ENCODE measurements at places on chromosomes 5 and 9.
A peak's percentile ranks its signal among the peaks of the same experiment; 100 is the strongest.

GRCh38 chr9:113619491-113620376 is 156.2 kb downstream of the RGS3 start:
- DNase-seq, result peak; percentile 71

GRCh38 chr5:89901983-89902382 is 507.6 kb downstream of the CETN3 start:
- DNase-seq, result peak; percentile 76

DNA sequence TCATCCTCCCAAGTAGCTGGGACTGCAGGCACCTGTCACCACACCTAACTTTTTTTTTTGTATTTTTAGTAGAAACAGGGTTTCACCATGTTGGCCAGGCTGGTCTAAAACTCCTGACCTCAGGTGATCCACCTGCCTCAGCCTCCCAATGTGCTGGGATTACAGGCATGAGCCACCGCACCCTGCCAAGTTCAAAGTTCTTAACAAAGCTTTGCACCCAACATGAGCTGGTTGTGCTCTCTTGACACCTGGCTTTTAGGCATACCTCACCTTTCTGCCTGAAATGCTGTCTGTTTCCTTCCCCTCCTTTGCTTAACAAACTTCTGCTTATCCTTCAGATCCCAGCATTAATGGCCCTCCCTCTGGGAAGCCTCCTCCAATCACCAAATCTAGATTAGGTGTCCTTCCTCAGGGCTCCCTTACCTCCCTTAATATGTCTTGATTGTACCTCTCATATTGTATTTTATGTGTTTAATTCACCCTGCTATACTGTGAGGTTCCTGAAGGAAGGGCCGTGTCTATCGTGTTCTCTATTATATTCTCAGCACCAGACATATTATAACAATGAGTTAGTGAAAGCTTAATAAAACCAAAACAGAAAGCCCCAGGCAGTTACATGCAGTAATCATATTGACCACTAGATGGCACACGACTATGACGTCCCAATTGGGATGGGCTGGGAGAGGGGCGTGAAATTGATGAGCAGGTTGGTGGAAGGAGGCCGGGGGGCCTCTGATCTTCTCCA is 62.9 kb upstream of the PPARGC1B start:
- DNase-seq, result no peak

GRCh38 chr9:98164912-98165311 is 27.5 kb downstream of the CORO2A start:
- no peak for DNase-seq

DNA sequence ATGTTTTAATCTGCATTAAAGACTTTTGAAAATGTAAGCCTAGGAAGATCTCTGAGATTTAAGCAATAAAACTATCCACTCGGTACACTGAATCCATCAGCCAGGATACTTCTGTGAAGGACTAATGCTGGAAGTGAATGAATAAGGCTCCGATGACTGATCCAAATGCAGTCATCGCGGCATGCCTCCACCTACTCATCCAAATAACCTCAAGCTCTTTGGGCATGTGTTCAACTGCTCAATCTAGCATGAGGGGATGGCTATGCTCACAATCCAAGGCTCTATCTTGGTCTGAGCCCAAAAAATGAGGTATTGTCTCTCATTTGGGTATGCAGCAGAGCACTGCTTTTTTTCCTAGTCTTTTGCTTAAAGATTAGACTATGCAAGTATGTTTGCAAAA is 19.2 kb downstream of the MARCHF3 start:
- no peak for DNase-seq

- no peak for DNase-seq
These were observed 118.3 kb downstream of the SLC1A3 start for GRCh38 chr5:36724467-36725332.

DNA sequence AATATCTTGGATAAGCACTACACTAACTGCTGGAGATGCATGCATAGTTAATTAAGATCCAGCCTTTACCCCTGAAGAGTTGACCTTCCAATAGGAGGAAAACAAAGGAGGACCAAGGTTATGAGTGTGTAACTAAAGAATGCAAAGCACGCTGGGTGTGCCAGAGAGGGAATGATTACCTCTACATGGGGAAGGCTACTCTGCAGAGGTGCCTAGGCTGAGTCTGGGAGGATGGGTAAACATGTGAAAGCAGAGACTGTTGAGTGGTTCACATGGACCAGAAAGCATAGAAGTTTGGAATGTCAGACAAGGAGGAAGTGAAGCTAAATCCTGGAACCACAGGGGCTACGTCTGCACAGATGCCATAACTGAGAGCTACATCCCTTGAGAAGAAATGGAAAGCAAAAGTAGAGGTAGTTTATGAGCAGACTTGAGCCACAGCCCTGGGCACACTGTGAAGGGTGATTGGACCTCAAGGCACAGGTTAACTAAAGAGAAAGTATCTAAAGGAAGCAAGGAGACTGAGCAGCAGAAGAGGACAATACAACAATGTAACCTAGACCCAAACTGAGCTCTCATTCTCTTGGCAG is 176.2 kb downstream of the DENND1A start:
- DNase-seq, result no peak

DNA sequence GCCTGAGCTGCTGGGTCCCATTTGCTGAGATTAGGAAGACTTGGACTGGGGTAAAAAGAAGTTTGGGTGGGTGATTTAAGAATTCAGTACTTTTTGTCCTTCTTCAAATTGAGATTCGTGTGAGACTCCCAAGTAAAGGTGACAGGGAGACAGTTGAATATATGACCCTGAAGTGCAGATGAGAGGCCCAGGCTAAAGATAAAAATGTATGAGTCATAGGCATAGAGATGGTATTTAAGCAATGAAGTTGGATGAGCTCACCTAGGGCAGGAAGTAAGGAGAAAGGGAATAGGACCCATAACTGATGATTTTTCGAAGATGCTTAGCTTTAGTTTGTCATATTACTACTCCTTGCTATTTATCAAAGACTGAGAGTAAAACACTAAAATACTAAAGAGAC is 255.9 kb upstream of the ADRA1B start:
- no peak for DNase-seq

GRCh38 chr5:157506981-157507780 is 47.2 kb downstream of the NIPAL4 start:
- no peak for DNase-seq

GRCh38 chr5:168553377-168554130 is 24.4 kb downstream of the FBLL1 start:
- no peak for DNase-seq

GRCh38 chr9:118567861-118568260 is 801.4 kb downstream of the BRINP1 start:
- DNase-seq, result no peak

GRCh38 chr9:85971731-85972130 is 30.8 kb downstream of the NAA35 start:
- no peak for DNase-seq

DNA sequence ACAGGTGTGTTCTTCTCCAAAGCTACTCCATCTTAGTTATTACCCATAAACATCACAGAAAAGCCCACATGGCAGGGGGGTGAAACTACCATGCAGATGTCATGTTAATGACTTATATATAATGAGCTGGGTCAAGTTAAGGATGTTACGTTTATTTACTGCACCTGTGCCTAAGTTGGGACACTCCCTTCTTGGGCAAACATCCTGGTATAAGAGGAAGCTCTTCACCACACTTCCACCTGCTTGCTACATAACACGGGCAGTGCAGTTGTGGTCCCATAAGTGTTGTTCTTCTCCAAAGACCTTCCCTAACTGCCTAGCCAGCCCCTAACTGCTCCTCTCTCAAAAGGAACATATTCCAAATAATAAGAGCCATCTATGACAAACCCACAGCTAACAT is 9.3 kb upstream of the ZCCHC9 start:
- DNase-seq, result no peak

GRCh38 chr5:67416986-67417385 is 220.4 kb upstream of the CD180 start:
- no peak for DNase-seq

DNA sequence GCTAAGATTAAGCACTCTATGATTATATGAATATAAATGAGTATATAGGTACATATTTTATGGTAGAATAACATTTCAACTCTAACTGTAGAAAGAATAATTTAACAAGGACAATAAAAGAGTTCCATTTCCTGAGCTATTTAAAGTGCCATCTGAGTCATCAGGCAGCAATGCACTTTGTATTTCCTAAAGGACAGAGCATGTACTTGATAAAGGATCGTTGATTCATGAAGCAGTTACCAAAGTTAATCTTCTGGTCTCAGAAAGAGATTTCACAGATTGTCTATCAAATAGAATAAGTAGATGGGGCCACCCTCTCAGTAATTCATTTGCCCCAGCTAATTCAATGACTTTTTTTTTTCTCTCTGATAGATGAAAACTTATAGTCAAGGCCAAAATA is 747.8 kb downstream of the CDH18 start:
- no peak for DNase-seq

DNA sequence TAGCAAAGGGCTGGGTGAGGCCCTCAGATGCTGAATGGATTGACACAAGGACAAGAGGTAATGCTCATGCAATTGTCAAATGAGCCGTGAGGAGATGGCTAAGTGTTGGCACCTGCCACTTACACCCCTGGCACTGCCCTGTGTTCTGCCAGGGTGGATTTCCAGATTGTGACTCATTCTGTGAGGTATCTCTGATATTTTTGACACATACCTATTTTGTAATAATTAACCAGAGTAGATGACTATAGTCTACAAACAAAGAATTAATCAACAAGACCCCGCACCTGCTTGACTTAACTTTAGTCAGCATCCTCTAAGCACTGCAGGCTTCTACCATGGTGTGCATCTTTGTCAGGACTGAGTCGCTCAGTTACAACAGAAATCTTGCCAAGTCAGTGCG is 200.8 kb downstream of the DIRAS2 start:
- no peak for DNase-seq
